Liver (tissue), 10 donors: ENCODE measurements at places on chromosomes 4 and X.
A peak's percentile ranks its signal among the peaks of the same experiment; 100 is the strongest.

- no peak for DNase-seq
Measured at GRCh38 chr4:113921089-113921794, 58.2 kb downstream of the ARSJ start.

GRCh38 chrX:150044556-150044955 lies 106.3 kb upstream of the EOLA2 start:
- no peak for DNase-seq

DNA sequence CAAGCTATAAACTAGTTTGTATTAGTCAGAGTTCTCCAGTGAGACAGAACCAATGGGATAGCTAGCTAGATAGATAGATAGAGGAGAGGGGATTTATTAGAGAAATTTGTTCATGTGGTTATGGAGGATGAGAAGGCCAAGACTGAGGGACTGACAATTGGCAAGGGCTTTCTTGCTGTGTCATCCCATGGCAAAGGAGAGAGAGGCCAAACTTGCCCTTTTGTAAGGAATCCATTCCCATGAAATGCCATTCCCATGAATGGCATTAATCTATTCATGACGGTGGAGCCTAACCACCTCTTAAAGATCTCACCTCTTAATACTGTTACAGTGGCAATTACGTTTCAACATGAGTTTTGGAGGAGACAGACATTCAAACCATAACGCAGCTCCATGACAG lies 58.1 kb downstream of the LINC00632 start:
- no peak for DNase-seq

DNA sequence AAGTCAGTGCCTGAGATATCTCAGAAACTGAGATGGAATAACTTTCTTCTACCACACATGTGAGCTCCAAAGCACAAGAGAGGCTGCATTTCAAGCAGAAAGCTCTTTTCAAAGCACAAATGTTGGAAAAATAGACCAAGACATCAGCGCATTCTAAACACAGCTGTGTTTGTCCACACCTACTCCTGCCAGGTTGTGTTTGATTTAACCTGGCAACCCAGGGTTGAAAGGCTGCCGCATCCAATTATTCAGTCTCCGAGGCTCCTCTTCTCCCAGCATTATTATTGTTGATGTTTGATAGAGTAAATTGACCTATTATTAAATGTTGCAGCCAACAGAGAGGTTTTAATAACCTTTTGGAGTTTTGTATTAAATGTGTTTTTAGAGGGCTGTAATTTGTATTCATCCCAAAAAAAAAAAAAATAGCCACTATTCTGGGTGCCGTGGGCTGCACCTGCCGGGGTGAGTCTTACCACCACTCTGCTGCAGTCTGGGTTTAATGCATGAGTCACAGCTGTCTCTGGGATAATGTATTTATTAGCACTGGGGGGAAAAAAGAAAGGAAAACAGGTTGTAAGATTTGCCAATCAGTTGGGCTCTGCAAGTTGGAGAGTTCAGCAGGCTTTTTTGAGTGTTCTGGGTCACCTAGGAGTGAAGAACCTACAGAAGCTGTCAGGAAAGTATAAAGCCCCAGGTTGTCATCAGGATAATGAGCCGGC lies 105.2 kb upstream of the NOCT start:
- DNase-seq = no peak

DNA sequence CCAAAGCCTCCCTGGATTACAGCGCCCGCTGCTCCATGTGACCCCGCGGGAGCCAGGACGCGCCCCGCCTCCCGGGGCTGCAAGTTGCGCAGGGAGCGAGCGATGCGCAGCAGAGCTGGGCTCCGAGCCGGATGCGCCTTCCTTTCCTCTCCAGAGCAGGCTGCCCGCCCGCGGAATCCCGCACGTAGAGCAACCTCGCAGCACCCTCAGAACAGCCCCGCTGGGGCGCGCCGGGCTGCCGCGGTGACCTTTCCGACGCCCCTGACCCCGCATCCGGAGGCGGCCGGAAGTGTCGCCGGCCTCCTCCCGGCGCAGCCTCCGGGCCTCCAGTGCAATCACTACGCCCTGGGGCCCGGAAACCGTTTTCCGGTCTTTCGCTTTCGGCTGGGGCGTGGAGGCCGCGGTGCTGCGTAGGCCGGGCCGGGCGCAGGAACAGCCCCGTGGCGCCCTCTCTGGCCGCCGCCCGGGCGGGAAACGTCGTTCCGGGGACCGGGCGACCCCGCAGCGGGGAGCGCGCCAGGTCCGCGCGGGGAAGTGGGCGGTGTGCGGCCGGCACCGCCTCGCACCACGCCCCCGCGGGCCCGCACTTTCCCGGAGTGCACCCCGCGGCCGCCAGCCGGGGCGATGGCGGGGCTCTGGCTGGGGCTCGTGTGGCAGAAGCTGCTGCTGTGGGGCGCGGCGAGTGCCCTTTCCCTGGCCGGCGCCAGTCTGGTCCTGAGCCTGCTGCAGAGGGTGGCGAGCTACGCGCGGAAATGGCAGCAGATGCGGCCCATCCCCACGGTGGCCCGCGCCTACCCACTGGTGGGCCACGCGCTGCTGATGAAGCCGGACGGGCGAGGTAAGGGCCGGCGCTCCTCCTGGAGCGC lies at the start of gene CYP4V2:
Gene CYP4V2, plus strand, starts transcription at position 368 of the 866 bp plus-strand sequence. Its CDS starts 257 bp downstream, at position 625.
- peak; percentile 74 for DNase-seq

- DNase-seq = no peak
Measured at GRCh38 chrX:74814681-74815080, 110.6 kb downstream of the NEXMIF start.

DNA sequence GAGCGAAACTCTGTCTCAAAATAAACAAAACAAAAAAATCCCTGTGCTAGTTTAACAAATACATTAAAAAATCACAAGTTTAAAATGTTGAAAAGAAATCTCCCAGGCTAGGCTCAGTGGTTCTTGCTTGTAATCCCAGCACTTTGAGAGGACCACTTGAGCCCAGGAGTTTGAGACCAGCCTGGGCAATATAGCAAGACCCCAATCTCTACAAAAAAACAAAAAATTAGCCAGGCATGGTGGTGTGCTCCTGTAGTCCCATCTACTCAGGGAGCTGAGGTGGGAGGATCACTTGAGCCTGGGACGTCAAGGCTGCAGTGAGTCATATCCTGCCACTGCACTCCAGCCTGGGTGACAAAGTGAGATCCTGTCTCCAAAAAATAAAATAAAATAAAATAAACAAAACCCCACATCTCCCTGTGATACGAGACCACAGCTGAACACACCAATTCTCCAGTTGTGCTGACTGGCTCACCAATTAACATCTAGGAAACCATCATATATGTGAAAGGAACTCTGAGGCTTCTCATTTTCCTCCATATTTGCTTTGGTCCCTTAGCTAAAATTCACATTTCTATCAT lies 7.3 kb downstream of the RPS4X start:
- DNase-seq = no peak

DNA sequence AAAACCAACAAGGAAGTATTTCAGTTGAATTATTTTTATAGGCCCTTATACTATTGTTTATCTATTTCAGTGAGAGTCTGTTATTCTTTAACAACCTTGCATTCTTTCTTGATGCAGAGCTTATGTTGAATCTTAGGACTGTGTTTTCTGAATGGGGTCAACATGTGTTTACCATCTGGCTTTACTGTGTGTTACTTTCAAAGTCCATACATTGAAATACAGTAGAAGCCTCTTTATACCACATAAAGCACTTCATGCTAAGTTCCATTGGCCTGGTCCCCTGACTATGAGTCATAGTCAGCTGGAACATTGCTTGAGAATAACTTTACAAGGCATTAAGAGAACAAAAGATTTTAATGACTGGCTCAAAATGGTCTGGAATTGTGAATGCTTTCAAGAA lies 152.6 kb downstream of the GASK1B start:
- no peak for DNase-seq

GRCh38 chrX:19735244-19735643 lies 152.2 kb downstream of the SH3KBP1 start:
- DNase-seq = no peak

DNA sequence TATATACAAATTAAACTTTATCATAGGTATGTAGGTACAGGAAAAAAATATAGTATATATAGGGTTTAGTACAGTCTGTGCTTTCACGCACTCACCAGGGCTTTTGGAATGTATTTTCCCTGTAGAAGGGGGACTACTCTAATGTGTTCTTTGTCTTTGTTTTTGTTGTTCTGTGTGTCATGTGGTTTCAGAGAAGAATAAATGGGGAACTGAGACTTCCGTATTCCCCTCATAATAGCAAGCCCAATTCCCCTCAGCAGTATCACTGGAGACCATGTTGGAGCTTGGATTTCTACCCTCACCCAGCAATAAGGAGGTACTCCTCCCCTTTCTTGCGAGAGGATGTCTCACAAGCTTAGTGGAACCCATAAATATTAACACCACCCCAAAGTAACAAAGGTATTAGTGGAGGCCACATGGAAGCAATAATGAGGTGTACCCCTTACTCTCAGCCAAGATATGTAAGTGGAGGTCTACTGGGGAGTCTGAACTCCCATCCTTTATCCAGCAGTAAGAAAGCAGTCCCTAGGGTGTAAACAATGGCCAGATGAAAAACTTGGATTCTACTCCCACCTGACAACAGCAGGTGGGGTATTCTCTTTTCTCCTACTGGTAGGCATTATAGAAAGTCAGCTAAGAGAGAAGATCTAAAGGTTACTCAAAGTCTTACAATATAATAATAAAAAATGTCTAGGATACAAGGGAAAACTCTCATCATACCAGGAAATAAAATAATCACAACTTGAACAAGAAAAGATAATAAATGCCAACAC lies 805.4 kb upstream of the GALNTL6 start:
- DNase-seq = no peak

DNA sequence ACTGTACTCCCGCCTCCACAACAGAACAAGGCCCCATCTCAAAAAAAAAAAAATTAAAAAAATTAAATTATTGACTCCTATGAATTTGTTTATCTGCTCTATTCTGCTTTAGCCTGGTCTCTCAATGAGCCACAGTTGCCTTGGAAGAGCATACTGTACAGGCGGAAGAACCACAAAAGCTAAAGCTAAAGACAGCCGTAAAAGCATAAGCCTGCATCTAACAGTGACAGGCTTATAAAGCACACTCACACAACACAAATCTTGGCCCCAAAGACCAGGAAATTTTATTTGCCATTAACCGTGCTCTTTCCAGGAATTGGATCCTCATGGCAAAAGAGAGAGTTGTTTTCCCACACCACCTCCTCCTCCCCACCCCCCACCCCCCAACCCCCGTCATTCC lies 53.5 kb upstream of the KLF3 start:
- DNase-seq = no peak

- no peak for DNase-seq
Measured at GRCh38 chr4:142696334-142697122, 149.6 kb downstream of the INPP4B start.

DNA sequence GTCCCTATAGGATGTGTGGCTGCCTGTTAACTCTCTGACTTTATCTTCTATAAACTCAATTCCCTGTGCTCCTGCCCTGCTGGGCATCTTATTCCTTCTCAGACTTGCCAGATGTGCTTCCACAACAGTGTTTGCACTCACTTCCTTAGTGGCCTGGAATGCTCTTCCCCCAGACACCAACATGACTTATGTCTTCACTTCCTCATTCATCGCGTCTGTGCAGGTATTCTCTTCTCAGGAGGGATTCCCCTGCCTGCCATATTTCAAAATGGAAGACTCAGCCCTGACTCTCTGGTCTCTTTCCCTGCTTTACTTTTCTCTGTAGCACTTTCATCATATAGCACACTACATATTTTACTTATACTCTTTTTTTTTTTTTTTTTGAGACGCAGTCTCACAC lies 344.0 kb downstream of the CENPC start:
- DNase-seq = no peak

DNA sequence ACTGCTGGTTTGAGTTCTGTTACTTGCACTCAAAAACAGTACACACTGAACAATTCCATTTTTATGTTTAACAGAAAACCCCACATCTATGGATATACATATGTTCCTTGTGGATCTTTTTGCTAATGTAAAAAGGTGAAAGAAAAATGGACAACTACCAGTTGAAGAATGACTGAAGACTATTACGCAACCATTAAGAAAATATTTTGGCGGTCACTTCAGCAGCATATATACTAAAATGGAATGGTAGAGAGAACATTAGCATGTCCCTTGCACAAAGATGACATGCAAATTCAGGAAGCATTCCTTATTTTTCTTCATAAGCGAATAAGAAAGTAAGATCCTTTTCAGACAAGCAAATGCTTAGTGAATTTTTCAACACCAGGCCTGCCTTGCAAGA lies 84.6 kb upstream of the FMR1 start:
- DNase-seq = no peak

DNA sequence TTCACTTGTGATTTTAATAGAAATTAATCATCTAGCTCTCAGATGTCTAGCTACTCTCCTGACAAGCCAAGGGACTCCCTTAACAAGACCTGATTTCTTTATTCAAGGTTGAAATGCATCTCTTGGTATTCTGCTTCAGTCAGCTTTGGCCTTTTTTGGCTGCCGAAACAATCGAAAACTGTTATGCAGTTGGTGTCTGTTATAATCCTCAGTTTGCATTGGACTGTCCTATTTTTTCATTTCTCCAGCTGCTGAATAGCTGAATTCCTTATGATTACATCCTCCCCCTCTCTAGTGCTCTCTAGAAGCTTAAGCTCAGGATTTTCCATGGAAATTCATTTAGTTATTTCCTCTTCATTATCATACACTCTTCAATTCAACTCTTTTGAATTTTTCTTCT lies 177.2 kb downstream of the TRIML1 start:
- DNase-seq = no peak

- no peak for DNase-seq
Measured at GRCh38 chr4:660401-660800, 13.7 kb downstream of the ATP5ME start.

- DNase-seq = no peak
Measured at GRCh38 chr4:1330761-1331590, 16.0 kb upstream of the UVSSA start.

DNA sequence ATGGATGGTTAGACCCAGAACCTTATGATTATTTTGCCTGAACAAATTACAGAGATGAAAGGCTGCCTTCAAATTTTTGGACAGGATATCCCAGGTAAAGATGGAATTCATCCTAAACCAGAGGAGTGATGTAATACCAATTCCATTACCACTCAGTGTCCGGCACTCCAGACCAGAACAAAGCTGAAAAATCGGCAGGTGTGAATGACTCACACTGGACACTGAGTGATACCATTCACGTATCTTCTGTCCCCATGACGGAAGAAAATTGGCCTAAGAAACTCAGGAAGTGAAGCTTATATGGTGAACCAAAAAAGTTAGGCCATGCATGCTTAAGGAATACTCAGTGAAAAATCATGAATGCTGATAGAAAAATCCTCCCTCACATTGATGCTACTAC lies 34.5 kb downstream of the PALLD start:
- no peak for DNase-seq

- DNase-seq = no peak
Measured at GRCh38 chr4:42216664-42217063, 64.2 kb upstream of the BEND4 start.

DNA sequence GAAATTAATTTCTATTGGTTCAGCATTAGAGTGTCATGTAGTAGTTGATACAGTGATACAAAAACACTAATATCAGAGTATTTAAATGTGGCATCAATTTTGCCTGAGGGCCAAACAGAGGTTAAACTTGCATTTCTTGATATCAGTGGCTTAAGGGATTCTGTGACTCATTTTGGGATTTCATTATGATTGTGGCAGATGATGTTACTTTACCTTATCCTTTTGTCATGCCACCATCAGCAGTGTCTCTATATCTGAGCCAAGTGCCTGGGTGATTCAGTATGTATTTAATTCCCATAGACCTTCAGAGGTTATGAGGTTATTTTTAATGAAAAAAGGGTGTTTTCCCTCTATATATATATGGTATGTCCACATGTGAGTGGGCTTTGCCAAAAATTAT lies 582.9 kb downstream of the ADGRL3 start:
- no peak for DNase-seq
